ENCODE measurements at places on chromosomes 11 and 22. TPM values are rescaled to one million over a fixed set of nuclear protein-coding genes. Genes with fewer than 3 reads are reported as not detected.

- H3K36me3 ChIP-seq = no peaks in the 10 kb centered on the region
- no peak overlapping the region for H3K4me3 ChIP-seq
- DNase-seq = no peak
- peaks cover 35% of the 10 kb centered on the region for H3K4me1 ChIP-seq
- no peaks in the 10 kb centered on the region for H3K27me3 ChIP-seq
Measured at GRCh38 chr22:42970029-42970428, 44.9 kb downstream of the PACSIN2 start.

DNA sequence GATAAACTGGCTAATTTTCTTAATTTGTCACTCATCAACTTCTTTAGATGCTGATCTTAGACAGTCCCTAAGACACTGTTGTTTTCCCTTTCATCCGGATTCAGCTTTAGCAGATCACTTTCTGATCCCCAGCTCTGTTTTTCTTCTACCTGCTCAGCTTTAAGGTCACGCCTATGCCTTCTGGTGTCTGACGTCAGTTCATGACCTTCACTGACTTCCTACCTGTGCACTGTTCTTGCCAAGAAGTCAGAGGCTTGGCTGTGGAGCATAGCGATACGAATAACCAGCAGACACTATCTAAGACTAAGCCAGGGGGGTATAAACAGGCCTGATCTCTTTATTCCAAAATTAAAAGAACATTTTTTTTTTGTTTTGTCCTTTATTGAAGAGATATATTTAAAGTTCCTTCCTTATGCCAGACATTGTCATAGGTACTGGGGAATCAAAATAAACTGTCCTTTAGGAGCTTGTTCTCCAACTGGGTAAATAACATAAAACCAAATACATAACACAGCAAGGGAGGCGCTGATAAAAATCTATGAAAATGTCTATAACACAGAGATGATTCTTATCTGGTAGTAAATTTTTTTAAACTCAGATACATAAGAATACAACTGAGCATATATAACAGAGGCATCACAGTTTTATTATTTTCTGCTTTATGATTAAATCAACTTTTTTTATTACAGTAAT is 352.2 kb upstream of the CTSC start:
- H3K27ac ChIP-seq = no peak overlapping the region
- peaks cover 2% of the 10 kb centered on the region for H3K4me1 ChIP-seq
- H3K4me3 ChIP-seq = no peak overlapping the region
- no peak for DNase-seq
- no peaks in the 10 kb centered on the region for H3K36me3 ChIP-seq

- no peak overlapping the region for H3K27ac ChIP-seq
- H3K4me3 ChIP-seq = no peak overlapping the region
- peaks cover 17% of the 10 kb centered on the region for H3K4me1 ChIP-seq
- H3K27me3 ChIP-seq = no peaks in the 10 kb centered on the region
- DNase-seq = no peak
- peaks cover 5% of the 10 kb centered on the region for H3K36me3 ChIP-seq
Measured at GRCh38 chr11:2776351-2777061, 76.7 kb upstream of the KCNQ1OT1 start.

DNA sequence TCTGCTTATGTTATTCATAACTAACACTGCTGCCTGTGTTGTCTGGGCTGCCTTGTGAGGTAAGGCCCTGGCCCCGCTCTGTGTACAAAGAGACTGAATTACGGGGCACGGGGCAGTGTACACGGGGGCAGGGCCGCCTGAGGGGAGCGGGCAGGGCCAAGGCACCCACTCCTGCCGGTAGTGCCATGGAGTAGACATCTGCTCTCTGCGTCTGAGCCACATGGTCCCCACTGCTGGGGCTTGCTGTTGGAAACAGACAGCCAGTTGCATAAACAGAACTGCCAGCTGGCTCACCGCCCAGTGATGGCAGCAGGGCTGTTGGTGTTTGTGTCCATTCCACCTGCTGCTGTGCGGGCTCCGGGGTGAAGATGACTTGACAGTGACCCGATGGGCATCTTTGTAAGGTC is 19.8 kb downstream of the FAM118A start:
- no peak for DNase-seq
- H3K4me1 ChIP-seq = peaks cover 16% of the 10 kb centered on the region
- H3K27ac ChIP-seq = peak overlapping the region; percentile 47
- peaks cover 9% of the 10 kb centered on the region for H3K36me3 ChIP-seq

DNA sequence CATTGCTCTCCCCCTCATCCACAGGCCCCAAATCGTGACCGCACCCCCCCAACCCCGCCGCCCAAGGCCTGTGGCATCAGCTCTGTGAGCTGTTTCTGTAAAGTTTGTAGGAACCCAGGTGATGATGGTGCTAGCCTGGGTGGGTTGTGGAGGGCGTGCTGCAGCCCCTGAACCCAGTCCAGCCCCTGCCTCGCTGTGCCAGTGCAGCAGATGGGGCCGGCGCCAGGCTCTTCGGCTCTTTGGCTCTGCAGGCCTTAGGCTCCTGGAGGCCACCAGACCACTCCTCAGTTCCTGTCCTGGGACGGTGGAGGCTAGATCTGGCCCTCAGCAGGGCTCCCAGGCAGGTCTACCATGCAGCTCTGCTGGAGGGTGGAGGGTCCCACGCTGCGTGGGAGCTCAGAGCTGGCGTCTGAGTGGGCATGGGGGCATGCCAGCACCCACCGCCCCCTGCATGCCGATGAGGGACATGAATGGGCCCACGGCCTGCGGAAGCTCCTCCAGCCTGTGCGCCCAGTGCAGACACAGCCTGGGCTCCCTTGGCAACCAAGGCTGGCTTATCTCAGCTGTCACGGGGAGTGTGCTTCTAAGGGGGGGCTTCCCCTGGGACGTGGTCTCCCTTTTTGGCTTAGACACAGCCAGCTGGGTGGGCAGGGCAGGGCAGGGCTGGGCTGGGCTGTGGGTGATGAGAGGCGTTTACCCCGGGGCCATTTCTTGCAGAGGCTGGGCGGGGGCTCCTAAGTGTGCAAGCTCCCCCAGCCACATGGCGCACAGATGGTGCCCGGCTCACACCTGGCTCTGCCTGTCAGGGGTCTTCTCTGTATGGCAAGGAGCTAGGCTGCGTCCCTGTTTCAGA is 1187.6 kb downstream of the BRD1 start:
- no peak for DNase-seq
- H3K27me3 ChIP-seq = peaks cover 5% of the 10 kb centered on the region
- peaks cover 2% of the 10 kb centered on the region for H3K4me1 ChIP-seq
- H3K36me3 ChIP-seq = no peaks in the 10 kb centered on the region

- H3K36me3 ChIP-seq = no peaks in the 10 kb centered on the region
- H3K27ac ChIP-seq = no peak overlapping the region
- H3K27me3 ChIP-seq = peaks cover 6% of the 10 kb centered on the region
- no peak for DNase-seq
Measured at GRCh38 chr11:79083352-79083751, 357.5 kb downstream of the TENM4 start.

DNA sequence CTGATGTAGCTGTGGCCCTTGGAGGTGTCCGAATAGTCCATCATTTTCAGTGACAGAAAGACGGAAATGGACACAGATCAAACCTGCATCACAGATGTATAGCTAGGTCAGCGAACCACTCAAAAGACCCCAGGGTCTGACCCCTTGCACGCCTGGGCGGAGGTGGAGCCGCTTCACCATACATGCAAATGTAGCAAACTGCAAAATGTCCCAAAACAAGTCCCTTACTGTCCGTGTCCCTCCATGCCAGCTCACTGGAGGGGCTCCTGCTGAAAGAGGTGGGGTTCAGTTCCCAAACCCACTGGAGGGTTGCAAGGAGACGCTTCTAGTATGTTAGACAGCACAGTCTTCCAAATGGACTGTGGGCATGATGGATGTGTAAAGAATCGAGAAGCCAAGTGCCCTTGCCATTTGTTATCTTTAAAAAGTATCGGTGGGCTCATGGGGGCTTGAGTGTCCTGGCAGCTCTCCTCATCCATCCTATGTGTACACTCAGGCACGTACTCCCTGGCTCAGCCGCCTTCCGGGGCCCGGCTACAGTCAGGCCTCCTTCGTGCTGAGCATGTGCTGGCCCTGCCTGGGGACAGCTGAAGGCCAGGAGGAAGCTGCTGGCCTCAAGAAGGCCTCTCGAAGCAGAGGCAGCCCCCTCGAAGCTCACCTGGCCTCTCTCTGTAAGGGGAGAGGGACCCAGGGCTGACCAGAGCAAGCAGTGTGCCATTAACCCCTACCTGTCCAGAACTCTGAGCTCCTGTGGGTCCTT is 20.2 kb upstream of the KCNQ1OT1 start:
- H3K4me1 ChIP-seq = peaks cover 2% of the 10 kb centered on the region
- H3K27ac ChIP-seq = no peak overlapping the region
- H3K27me3 ChIP-seq = no peaks in the 10 kb centered on the region
- DNase-seq = no peak

The PNPLA3 gene
- total RNA-seq = not detected

The C11orf42 gene
- not detected for total RNA-seq

The PGR gene
- not detected for total RNA-seq

The C11orf16 gene
- total RNA-seq = not detected

- no peak for DNase-seq
- no peak overlapping the region for H3K4me3 ChIP-seq
- H3K27me3 ChIP-seq = peaks cover 15% of the 10 kb centered on the region
Measured at GRCh38 chr11:76610871-76611475, 59.6 kb downstream of the LRRC32 start.

The FGF4 gene
- not detected for total RNA-seq

The F2 gene
- total RNA-seq = not detected

The TRIM51 gene
- not detected for total RNA-seq

GRCh38 chr11:23755769-23756168 is 741.1 kb upstream of the LUZP2 start:
- H3K4me3 ChIP-seq = no peak overlapping the region
- DNase-seq = no peak
- H3K36me3 ChIP-seq = no peaks in the 10 kb centered on the region
- no peaks in the 10 kb centered on the region for H3K4me1 ChIP-seq
- H3K27ac ChIP-seq = no peak overlapping the region
- no peaks in the 10 kb centered on the region for H3K27me3 ChIP-seq

GRCh38 chr11:839875-840617 is 2.3 kb downstream of the POLR2L start:
- H3K27me3 ChIP-seq = no peaks in the 10 kb centered on the region
- no peak for DNase-seq
- H3K27ac ChIP-seq = peak overlapping the region; percentile 24
- H3K36me3 ChIP-seq = no peaks in the 10 kb centered on the region

GRCh38 chr11:32940865-32941264 is 48.3 kb downstream of the QSER1 start:
- peaks cover 5% of the 10 kb centered on the region for H3K36me3 ChIP-seq
- H3K27me3 ChIP-seq = no peaks in the 10 kb centered on the region
- no peak for DNase-seq
- H3K4me3 ChIP-seq = no peak overlapping the region
- H3K4me1 ChIP-seq = peaks cover 6% of the 10 kb centered on the region

- H3K27me3 ChIP-seq = no peaks in the 10 kb centered on the region
- peaks cover 24% of the 10 kb centered on the region for H3K4me1 ChIP-seq
- DNase-seq = no peak
- H3K27ac ChIP-seq = peak overlapping the region; percentile 81
Measured at GRCh38 chr22:20998411-20999336, 3.2 kb downstream of the THAP7 start.

The MMP7 gene
- not detected for total RNA-seq

DNA sequence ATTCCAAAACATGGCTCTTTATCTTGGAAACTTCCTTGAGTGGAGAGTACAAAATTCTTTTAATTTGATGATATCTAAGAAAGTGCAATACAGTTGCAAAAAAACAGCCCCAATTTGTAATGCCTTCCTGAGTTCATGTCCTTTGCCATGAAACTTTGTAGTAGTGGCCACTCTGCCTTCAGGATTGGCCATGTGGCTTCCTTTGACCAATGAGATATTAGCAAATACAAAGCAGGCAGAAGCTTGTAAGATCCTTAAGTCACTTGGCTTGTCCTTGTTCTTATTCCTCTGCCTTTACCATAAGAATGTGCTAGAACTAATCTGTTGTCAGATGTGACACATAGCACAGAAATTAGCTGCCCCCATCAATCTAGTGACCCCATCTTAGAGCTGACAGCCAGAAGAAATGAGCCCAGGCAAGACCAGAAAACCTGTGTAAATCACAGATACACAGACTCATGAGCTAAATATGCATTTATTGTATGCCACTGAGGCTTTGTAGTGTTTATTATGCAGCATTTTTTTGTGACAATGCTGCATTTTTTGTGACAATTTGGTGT is 29.8 kb upstream of the BLID start:
- DNase-seq = no peak
- peaks cover 25% of the 10 kb centered on the region for H3K27me3 ChIP-seq
- no peaks in the 10 kb centered on the region for H3K36me3 ChIP-seq
- H3K4me3 ChIP-seq = no peak overlapping the region

The ARHGEF17 gene
- not detected for total RNA-seq

DNA sequence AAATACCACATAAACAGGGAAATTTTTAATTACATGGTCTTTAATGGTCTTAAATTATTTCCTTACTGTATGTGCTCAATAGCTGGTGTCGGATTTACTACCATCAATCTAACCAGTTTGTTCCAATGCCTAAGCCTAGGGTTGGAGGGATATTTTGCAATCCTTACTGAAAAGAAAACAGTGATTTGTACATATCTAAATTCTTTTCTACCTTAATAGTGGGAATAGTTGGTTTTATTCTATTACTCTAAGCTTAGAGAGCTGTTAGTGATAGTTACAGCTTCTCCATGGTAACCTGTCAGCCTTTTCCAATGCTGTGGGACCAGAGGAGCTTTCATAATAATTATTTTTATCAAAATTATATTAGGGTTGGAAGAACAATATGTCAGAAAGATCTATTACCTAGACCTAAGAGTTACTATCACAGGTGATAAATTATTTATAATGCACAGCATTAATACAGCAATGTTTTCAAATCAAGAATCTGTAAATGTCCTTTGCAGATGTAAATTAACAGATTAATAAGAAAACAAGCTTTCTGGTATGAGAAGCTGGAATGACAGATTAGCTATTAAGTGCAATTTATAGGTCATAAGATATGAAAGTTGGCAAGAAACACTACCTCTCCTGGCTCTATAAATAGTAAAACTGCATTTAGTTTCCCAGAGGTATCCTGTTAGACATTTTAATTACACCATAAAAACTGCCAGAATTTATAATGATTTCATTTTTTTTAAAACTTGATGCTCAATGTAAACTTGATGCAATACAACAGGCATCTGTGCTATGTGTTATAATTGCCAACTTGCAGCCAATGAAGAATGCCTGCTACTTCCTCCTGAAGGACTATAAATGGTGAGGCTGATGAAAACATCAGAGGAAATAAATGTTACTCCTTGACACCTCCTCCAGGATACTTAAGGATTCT is 262.0 kb upstream of the PITPNB start:
- H3K36me3 ChIP-seq = no peaks in the 10 kb centered on the region
- DNase-seq = no peak
- no peak overlapping the region for H3K4me3 ChIP-seq
- no peaks in the 10 kb centered on the region for H3K4me1 ChIP-seq
- H3K27ac ChIP-seq = no peak overlapping the region

The TYR gene
- not detected for total RNA-seq
